ENCODE measurements at places on chromosomes 6 and 20.

- no peak for DNase-seq
These were observed 38.0 kb downstream of the TNFAIP3 start for GRCh38 chr6:137904822-137905617.

- DNase-seq = no peak
These were observed 721.4 kb downstream of the CBLN4 start for GRCh38 chr20:55283889-55284288.

- DNase-seq = no peak
These were observed 274.3 kb upstream of the FERMT1 start for GRCh38 chr20:6397115-6397514.

DNA sequence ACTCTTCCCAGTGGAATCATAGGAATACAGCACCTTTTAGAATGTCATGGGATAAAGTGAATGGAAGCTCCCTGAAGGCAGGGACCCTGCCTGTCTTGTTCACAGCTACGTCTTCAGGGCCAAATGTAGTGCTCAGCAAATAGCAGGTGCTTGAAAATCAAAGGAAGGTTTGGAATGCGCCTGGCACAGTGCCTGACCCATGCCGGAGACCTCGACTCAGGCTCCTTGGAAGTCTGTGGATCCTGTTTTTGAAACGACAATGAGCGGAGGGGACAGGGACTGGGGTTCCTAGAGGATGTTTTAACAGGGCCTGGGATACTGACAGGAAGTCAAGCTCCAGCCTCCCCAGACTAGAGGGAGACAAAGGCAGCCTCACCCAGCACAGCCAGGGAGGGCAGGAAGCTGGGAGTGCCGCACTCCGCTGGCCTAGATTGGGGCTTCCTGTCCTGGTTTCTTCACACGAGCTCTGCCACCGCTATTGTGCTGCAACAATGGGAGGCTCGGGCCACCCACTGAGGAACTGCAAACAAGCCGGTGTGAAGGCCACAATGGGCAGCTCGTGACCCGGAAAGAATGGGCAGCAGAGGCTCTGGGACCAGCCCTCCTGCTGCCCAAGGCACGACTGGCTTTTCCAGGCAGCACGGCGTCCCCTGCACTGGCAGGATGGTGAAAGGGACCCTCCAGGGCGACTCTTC lies 76.7 kb downstream of the PREX1 start:
- DNase-seq = no peak

DNA sequence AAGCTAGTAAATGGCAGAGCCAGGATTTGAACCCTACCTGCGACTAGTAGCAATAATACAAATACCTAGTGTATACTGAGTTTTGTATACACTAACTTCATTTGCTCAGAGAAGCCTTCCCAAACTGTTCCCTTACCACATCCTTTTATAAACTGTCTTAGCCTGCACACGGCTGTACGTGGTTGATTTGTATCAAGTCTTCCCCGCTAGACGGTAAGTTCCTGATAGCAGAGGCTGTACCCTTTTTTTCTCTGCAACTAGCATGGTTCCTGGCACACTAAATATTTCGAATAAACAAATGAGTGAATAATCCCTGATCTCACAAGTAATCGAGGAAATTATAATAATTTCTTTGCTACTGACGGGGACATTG lies 636 bp downstream of the RTF2 start:
- no peak for DNase-seq

DNA sequence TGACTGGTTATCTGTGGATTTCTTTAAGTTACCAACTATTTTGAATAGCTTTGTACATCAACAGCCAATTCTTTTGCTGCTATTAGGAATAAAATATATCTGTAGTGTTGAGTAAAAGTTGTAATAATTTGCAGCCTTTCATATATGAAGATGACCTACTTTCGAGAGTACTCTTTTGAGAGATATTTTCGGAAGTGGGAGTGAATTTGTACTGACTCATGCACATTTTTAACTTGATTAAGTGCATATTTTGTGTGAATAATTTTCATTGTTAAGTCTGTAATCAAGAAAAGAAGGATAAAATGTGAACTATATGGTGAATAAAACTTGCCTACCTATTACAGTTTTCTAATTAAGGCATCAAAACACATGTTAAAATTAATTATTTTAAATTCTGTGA lies 51.9 kb downstream of the L3MBTL3 start:
- no peak for DNase-seq

DNA sequence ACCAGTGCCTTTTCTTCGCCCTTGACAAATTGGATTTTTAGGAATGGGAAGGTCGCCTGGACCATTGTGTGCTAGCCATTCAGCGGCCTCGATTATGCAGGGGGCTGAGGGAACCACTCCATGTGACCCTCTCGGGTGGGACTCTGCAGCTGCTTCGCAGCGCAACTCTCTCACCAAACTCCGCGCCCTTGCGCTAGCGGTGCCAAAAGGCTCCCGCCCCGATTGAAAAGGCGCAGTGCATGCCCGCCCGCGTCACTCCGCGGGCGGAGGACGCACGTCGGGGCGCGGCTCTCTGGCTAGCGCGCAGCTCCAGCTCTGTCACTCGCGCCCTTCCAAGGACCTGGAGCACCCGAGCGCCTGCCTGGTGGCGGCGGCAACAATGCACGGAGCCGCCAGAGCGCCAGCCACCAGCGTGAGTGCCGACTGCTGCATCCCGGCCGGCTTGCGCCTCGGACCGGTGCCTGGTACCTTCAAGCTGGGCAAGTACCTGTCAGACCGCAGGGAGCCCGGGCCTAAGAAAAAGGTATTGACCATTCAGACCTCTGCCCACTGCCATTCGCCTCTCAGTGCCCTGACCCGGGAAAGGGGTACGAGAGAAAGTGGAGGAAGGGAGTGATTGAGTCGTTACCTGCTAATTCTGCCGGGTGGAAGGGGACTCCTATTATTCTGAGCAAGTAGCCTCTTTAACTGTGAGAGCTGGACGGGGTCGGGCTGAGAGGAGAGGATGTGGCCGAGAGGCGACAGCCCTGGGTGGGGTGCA lies at the start of gene PRDM13:
Gene PRDM13 (plus strand): TSS at position 178 of the 760 bp plus-strand sequence. CDS start 202 bp downstream, at position 380.
- DNase-seq = no peak

DNA sequence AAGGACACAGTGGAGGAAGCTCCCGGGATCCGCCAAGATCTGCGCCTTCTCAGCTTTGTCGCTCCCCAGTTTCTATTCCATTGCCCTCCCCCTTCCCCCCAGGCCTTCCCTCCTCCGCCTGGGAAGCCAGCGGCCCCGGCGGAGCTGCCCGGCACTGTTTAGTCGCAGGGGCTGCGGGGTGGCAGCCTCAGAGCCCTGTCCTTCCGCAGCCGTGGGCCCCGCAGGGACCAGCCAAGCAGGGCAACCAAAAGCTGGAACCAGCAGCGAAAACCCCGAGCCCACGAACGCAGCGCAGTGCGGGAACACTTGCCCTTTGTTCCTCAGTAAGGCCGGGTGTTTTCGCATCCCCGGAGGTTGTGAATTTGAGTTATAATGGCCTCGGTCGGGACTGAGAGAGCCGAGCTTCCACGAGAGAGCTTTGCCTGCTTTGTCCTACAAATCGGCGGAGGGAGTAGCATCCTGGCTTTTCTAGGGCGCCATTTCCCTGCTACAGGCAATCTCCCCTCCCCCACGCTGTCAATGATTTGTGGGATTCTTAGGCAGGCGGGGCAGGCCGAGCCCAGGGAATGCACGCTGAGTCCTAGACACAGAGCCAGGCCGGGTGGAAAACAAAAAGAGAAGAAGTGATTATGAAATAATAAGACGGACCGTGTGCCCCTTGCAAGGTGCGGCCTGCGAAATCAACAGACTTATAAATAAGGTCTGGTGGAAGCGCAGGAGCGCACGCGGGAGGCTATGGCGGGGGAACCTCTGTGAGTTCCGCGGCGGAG lies 4.0 kb upstream of the TUBB2B start:
- DNase-seq = no peak
